ENCODE measurements at places on chromosomes 7 and 10.

- no peak for DNase-seq
Measured at GRCh38 chr7:82469207-82469606, 25.6 kb upstream of the CACNA2D1 start.

DNA sequence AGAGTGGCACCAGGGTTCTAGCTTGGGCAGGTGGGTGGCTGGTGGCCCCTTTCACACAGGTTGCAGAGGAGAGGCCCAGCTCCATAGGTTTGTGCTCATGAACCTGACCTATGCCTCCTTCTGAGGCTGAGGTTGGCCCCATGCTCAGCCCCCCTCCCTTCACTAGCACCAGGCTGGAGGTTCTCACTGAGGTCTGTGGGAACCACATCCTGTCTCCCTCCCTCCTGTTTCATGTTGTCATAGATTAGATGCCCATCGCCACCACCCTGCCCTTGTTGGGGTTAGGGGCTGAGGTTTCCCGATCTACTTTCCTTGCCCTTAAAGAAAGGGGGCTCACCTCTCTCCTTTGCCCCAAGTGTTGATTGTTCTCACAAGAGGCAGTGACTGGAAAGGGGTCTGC, 14.7 kb downstream of the NEUROG3 start:
- no peak for DNase-seq

GRCh38 chr7:83850125-83850524, 201.2 kb upstream of the SEMA3E start:
- DNase-seq, result no peak

GRCh38 chr7:876077-876971, at the start of gene GET4:
GET4 (plus strand) TSS chr7:876554; CDS start chr7:876646, 92 bp downstream.
- peak; percentile 92 for DNase-seq

DNA sequence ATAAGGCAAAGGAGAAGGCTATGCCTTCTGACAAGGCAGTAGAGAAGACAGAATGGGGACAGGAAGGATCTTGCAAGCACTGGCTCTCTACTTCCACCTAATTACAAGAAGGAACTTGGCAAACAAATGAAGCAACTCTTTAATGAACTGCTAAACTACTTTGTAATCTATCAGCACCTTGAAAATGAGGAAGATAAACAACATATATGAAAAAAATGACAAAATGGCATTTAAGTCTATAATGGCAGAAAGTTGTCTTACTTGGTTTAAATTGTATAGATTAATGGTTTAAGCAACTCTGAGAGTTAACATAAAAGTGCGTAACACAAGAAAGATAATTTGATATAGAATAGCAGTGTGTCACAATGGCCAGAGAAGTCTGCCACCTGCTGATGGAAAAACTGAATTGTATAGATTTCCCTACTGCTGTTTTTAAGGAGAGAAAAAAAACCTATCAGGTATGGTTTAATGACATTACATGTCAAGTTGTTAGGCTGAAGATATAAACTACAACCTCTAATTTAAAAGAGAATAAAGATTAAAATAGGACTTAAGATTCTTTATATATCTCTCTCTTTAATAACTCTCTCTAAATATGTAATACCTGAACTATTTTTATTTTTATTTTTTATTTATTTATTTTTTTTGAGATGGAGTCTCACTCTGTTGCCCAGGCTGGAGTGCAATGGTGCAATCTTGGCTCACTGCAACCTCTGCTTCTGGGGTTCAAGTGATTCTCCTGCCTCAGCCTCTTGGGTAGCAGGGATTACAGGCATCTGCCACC, 11.8 kb downstream of the NT5C3A start:
- DNase-seq, result no peak

Data from GM13976 (cell line).